GM03348 (cell line): ENCODE measurements at places on chromosomes 6 and 20.

DNA sequence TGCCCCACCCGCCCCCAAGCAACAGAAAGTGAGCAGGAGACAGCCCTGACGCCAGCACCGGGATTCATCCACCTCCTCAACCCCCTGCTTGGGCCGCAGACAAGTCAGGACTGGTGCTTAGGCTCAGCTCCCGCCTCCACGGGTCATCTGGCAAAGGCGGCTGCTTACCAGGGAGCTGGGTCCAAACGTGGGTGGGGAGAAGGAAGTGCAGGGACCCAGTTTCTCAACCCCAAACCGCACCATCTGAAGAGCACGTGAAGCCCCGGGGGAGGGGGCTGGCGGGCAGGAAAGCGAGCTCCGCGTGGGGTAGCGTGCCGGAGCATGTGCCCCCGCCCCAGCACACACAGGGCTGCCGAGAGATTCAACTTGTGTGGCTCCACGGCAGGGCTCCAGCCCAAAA lies 87.2 kb downstream of the BMP7 start:
- DNase-seq: no peak

DNA sequence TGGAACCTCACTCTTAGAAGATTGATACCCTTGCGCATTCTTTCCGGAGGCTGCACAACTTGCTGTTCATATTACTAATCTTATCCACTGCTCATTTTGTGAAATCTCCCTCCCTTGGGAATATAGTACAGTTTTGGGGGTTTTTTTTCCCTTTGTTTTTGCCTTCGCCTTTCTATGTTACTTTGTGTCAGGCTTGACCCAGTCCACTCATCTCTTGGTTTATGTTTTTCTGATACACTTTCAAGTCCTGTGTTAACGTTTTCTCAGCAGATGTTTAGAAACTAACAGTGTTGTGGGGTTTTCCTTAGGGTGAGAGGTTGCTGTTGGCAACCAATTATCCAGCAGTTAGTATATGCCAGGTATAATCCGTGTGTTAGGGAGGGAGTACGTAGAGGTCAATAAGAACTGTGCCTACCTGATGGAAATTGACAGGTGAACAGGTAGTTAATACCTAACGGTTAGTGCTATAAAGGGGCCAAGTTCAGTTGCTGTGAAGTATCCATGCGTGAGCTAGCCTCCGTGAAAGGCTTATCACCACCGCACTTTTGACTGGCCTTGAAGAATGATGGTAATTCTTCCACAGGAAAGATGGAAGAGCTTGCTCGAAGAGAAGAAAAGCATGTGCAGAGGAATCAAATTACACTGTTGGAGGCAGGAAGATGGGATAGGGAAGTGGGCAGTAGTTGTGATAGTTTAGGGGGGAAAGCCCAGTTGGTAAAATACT lies 1.4 kb downstream of the NFYA start:
- peak; percentile 14 for DNase-seq

- no peak for DNase-seq
Observed at GRCh38 chr6:74780831-74781230, 425.0 kb downstream of the COL12A1 start.

DNA sequence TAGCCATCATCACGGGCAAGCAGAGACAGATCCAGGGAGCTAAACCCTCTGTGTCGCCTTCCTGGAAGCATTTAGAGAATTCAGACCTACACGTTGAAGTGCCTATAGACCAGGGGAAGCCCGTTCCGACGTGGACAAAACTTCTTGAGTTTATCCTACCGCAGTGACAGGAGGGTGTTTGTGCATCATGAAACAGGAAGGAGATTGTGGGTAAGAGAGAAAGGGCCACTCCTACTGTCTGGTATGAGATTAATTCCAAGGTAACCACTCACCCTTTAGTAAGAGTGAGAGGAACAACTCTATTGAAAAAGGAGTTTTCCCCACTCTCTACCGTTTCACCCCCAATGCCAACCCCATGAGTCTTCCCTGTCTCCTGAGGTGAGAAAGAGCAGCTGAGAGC lies 133.7 kb downstream of the TFAP2C start:
- no peak for DNase-seq

DNA sequence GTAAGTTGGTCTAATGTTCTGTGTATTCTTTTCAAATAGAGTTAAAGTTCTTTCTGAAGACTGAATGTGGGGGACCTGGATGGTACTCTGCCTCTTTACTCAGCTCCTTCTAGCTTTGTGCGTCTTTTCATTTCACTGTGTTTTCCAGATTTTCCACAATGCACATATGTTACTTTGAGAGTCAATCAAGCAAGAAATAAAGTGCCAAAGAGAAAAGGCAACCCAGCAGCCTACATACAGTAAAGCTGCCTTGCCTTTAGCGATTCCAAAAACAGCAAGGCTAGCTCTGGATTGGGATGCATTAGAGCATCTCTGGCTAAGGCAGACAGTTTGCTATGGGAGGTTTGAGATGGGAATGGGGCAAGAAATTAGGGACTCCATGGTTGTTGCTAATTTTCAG lies 5.3 kb downstream of the C6orf163 start:
- no peak for DNase-seq

- peak; percentile 48 for DNase-seq
Observed at GRCh38 chr6:118902726-118903125, 8.8 kb downstream of the ASF1A start.

DNA sequence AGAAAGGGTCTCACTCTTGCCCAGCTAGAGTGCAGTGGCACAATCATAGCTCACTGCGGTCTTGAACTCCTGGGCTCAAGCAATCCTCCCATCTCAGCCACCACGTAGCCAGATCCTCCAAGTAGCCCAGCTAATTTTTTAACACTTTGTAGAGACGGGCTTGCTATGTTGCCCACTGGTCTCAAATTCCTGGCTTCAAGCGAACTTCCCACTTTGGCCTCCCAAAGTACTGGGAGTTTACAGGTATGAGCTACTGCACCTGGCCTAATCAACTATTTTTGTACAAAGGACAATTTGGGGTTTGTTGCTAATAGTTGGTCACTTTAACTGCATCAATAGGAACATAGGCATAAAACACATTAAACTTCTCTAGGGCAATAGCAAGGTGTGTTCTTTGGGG lies 29.9 kb upstream of the SYNCRIP start:
- DNase-seq: no peak
